ENCODE measurements at places on chromosomes 7 and 10.
A peak's percentile ranks its signal among the peaks of the same experiment; 100 is the strongest.

DNA sequence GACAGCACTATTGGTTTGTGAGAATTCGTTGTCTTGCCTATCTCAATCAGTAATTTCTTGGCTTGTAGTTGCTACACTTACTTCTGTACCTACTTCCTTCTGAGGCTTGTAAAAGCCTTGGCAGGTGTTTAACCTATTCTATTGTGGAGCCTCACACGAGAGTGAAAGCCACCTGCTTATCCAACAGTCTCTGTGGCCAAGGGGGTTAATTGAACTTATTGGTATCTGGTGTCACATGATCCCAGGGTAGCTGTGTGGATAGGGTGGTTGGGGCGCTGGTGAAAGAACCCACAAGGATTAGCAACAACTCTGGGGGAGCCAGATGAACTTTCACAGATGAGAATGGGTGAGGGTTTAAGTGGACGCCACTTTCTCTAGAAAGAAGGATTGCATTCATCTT lies 13.9 kb upstream of the ATP6V0E2 start:
- DNase-seq = no peak

DNA sequence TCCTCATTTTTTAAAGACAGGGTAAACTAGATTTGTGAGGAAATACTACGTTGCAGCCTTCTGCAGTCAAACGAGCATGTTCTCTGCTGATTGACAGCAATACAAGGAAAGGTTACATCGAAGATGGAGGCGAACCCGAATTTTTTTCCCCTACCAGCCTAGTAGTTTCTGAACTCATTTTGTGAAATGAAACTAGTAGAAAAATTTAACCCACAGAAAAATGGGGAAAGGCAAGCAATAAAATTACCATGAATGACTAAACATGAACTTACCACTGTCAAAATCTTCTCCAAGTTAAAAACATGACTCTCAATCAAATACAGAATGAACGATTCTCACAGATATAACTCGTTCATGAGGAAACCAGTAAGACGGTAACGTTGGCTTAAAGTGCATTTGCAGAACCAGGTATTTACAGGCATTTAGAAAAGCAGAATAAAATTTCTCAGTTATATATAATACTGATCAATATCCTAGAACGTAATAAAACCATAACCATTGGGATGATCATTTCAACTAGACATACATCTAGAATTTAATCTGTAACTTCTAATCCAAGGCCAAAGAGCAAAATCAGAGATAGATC lies 73.9 kb downstream of the CELF2 start:
- DNase-seq = no peak

GRCh38 chr10:33509231-33509831 lies 174.9 kb upstream of the NRP1 start:
- peak; percentile 36 for DNase-seq

- no peak for DNase-seq
Observed at GRCh38 chr7:70014472-70015177, 416.4 kb downstream of the AUTS2 start.

DNA sequence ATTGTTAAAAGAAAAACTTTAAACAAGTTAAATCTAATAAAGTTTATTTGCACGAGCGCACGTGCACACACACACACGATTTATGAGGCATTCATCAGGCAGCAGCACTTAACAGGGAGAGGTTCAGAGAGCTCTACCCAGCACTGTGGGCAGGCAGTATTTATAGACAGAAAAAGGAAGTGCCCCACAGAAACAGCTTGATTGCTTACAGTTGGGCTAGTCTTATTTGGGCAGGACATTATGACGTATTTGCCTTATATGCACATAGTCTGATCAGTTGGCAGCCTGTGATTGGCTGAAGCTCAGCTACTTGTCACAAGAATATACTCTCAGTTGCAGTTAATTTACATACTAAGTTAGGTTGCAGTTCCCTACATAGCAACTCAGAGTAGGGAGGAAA lies 1.2 kb upstream of the SDHAF3 start:
- DNase-seq = no peak

DNA sequence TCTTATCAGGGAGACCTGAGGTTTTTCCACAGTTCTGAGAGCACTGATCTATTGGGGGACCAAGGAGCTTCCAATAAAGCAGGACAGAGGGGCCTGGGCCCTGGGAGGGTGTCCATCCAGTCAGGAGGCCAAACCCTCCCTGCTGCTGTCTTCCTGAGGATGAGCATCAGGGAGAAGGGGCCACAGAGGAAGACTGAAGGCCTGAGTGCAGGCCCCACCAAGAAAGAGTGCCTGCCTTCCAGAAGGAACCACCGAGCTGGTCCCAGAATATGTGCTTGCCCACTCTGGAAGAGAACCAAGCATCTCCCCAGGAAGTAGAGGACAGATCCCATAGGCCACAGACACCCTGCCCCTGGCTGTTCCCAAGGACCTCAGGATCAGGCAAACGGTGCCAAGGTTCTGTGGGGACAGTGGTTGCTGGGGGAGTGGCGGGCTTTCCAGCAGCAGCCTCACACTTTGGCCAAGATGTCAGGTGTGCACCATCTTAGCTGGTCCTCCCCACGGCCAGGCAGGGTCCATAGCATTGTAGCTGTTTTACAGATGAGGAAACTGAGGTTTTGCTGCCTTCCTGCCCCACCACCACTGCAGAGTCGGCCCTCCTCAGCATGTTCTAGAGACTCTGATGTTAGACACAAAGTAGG lies 199.4 kb downstream of the GRID1 start:
- no peak for DNase-seq
